Activated T-helper 1 cell treated with anti-CD3 and anti-CD28 coated beads, Interleukin-12 subunit alpha, Interleukin-12 subunit beta, Interleukin-2, Interleukin-4 antibody, amounts not matched to agents 30 ng/mL and 10 ng/mL and 1 ng/mL, durations not matched to agents 14 hours and 24 hours and 36 hours (primary cell): ENCODE measurements at places on chromosomes 1 and 21. TPM values are rescaled to one million over a fixed set of nuclear protein-coding genes. Genes with fewer than 3 reads are reported as not detected.

DNA sequence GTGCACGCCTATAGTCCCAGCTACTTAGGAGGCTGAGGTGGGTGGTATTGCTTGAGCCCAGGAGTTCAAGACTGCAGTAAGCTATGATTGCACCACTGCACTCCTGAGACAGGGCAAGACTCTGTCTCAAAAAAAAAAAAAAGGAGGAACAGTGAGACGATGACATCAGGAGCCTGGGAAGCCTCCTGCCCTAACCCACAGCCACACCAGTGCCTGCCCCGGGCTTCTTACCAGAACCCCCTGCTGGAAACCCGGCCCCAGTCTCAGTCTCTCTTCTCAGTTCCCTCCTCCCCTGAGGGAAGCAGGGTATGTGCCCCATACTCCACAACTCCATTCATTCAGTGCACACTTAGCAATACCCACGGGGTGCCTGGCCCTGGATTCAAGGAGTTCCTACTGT lies 9.1 kb downstream of the COL8A2 start:
- H3K27ac ChIP-seq, result no peak overlapping the region
- H3K4me3 ChIP-seq, result no peak overlapping the region
- no peaks in the 10 kb centered on the region for H3K36me3 ChIP-seq
- peaks cover 7% of the 10 kb centered on the region for H3K4me1 ChIP-seq
- DNase-seq, result no peak

DNA sequence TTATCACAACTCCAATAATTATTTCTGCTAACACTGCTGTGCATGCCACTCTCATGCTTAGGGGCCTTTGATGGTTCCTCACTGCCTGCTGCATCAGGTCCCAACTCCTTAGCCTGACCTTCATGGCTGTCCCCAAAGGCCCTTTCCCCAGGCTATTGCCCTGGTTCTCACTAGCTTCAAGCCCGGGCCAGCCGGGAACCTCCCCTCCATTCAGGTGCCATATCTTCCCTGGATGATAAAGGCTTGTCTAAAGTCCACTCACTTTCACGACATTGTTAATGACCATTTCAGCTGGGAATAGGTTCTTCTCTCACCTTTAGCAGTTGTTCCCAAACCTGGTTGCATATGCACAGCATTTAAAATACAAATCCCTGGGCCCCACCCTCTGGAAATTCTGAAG lies 95.8 kb downstream of the CNIH3 start:
- peaks cover 7% of the 10 kb centered on the region for H3K27me3 ChIP-seq
- no peak for DNase-seq
- no peak overlapping the region for H3K27ac ChIP-seq

The TAL1 gene
- not detected in 2 replicates for total RNA-seq

The CLCA4 gene
- not detected in 2 replicates for total RNA-seq

GRCh38 chr1:187264995-187265602 lies 436.4 kb downstream of the PLA2G4A start:
- no peaks in the 10 kb centered on the region for H3K27me3 ChIP-seq
- H3K36me3 ChIP-seq, result no peaks in the 10 kb centered on the region
- no peaks in the 10 kb centered on the region for H3K4me1 ChIP-seq
- DNase-seq, result no peak
- H3K4me3 ChIP-seq, result no peak overlapping the region
- no peak overlapping the region for H3K27ac ChIP-seq

The TRIM63 gene
- not detected in 2 replicates for total RNA-seq

GRCh38 chr1:245609354-245610150 lies 454.8 kb downstream of the KIF26B start:
- H3K27me3 ChIP-seq, result no peaks in the 10 kb centered on the region
- no peak overlapping the region for H3K4me3 ChIP-seq
- no peak overlapping the region for H3K27ac ChIP-seq
- no peaks in the 10 kb centered on the region for H3K4me1 ChIP-seq

GRCh38 chr1:111987502-111987901 lies 2.0 kb downstream of the KCND3 start:
- H3K36me3 ChIP-seq, result no peaks in the 10 kb centered on the region
- no peak overlapping the region for H3K27ac ChIP-seq
- no peaks in the 10 kb centered on the region for H3K4me1 ChIP-seq
- H3K4me3 ChIP-seq, result no peak overlapping the region

- H3K36me3 ChIP-seq, result no peaks in the 10 kb centered on the region
- DNase-seq, result no peak
- H3K27me3 ChIP-seq, result peaks cover 43% of the 10 kb centered on the region
- peak overlapping the region; percentile 32 for H3K4me3 ChIP-seq
- no peak overlapping the region for H3K27ac ChIP-seq
Measured at GRCh38 chr1:6414443-6414844, 5.3 kb downstream of the HES2 start.

The HUNK gene
- total RNA-seq, result 0.29 TPM in 1 of 2 replicates, not detected in the other

The SLC22A15 gene
- total RNA-seq, result 0.23 and 0.73 TPM in 2 replicates

The C1orf94 gene
- total RNA-seq, result not detected in 2 replicates

GRCh38 chr1:30060738-30061137 lies 662.6 kb downstream of the MATN1 start:
- no peaks in the 10 kb centered on the region for H3K4me1 ChIP-seq
- H3K27me3 ChIP-seq, result no peaks in the 10 kb centered on the region
- no peak overlapping the region for H3K4me3 ChIP-seq

DNA sequence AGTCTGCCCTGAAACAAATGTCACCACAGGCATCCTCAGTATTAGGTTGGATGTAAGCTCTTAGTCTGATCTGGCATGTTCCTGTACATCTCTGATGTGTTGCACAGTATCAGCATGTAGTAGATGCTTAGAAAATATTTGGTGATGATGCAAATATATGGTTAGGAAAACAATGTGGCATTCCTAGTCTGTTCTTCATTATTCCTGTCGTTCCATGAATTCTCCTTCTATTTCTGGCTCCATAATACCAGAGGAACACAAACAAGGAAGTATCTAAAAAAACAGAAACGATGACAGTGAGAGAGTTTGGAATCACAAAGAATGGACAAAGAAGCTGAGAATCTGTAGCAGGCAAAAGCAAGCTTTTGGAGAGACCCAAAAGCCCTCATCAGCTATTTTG lies 236.6 kb downstream of the HHAT start:
- H3K36me3 ChIP-seq, result no peaks in the 10 kb centered on the region
- no peaks in the 10 kb centered on the region for H3K27me3 ChIP-seq
- H3K4me1 ChIP-seq, result no peaks in the 10 kb centered on the region
- no peak overlapping the region for H3K27ac ChIP-seq

GRCh38 chr1:203944651-203945404 lies 83.4 kb downstream of the SNRPE start:
- no peak for DNase-seq
- no peaks in the 10 kb centered on the region for H3K36me3 ChIP-seq
- peaks cover 12% of the 10 kb centered on the region for H3K27me3 ChIP-seq
- H3K27ac ChIP-seq, result no peak overlapping the region
- H3K4me3 ChIP-seq, result no peak overlapping the region
- no peaks in the 10 kb centered on the region for H3K4me1 ChIP-seq

The ARHGEF19 gene
- total RNA-seq, result 7.9 and 11.2 TPM in 2 replicates

- no peak overlapping the region for H3K27ac ChIP-seq
- no peak for DNase-seq
- no peaks in the 10 kb centered on the region for H3K4me1 ChIP-seq
- H3K36me3 ChIP-seq, result no peaks in the 10 kb centered on the region
- H3K27me3 ChIP-seq, result no peaks in the 10 kb centered on the region
Measured at GRCh38 chr1:52328615-52329014, 37.4 kb downstream of the CC2D1B start.

DNA sequence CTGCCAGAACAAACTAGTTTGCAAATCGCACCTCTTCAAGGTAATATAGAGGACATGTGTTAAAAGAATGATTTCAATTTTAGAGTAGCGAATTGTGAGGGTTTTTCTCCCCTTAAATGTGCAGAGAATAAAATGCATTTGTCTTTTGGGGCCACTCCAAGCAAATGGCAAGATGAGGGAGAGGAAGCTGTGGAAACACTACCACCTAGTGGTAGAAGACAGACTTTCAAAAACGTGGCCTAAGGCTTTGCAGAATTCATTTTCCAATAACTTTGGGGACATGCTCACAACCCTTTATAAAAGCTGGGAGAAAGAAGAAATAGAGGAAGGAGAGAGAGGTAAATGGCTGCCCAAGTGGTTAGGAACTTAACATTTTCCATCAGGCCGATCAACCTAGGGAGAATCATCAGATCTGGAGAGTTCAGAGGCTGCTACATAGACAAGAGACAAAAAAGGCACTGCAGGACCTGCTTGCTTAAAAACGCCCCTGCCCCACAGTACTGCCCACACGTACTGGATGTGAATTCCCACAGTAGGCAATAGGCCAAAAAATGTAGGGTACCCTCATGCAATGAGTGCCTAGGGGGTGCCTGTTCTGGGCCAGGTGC lies 15.7 kb upstream of the RCAN1 start:
- H3K27ac ChIP-seq, result no peak overlapping the region
- H3K36me3 ChIP-seq, result no peaks in the 10 kb centered on the region
- no peaks in the 10 kb centered on the region for H3K4me1 ChIP-seq
- no peak overlapping the region for H3K4me3 ChIP-seq

DNA sequence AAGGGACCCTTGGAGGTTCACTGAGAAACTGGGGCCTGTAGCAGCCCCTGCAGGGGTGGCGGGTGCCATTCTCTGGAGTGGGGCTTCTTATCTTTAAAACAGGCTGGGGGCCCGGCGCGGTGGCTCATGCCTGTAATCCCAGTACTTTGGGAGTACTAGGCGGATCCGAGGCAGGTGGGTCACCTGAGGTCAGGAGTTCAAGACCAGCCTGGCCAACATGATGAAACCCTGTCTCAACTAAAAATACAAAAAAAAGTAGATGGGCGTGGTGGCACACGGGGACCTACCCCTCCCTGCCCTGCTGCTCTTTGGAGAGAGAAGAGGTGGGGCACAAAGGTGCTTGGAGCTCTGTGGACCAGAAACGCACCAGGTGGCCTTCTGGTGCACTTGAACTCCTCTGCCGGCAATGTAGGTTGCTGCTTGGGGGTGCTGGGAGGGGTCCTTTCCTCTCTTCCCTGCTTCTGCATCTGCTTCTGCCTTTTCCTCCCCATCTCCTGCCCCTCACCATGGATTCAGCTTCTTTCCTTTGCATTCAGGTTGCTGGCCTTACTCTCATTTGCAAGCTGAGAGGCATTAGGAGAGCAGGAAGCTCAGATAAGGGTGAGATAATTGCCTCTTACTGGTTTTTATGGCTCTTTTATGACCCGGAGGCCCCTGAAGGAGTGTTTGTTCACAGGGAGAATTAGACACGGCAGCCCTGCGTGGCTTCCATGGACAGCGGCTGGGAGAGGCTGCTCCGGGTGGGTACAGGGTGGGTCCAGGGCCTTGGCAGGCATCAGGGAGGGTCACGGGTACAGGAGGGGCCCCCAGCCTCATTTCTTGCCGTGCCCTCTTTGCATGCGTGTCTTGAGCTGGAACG lies 57.4 kb downstream of the ARHGEF10L start:
- no peaks in the 10 kb centered on the region for H3K4me1 ChIP-seq
- H3K27me3 ChIP-seq, result no peaks in the 10 kb centered on the region
- no peak overlapping the region for H3K4me3 ChIP-seq
- no peaks in the 10 kb centered on the region for H3K36me3 ChIP-seq

GRCh38 chr1:20285510-20285909 lies 5.2 kb upstream of the VWA5B1 start:
- H3K4me3 ChIP-seq, result no peak overlapping the region
- H3K4me1 ChIP-seq, result no peaks in the 10 kb centered on the region
- no peaks in the 10 kb centered on the region for H3K36me3 ChIP-seq
- no peak overlapping the region for H3K27ac ChIP-seq
- H3K27me3 ChIP-seq, result peaks cover 31% of the 10 kb centered on the region

The FAM72B gene
- 24.3 and 26.1 TPM in 2 replicates for total RNA-seq

GRCh38 chr21:16117851-16118590 lies 388.2 kb downstream of the USP25 start:
- no peaks in the 10 kb centered on the region for H3K36me3 ChIP-seq
- H3K4me1 ChIP-seq, result no peaks in the 10 kb centered on the region
- no peak for DNase-seq
- no peak overlapping the region for H3K27ac ChIP-seq
- no peaks in the 10 kb centered on the region for H3K27me3 ChIP-seq

The PDZK1IP1 gene
- total RNA-seq, result not detected in 2 replicates
